ENCODE measurements at places on chromosomes 13 and 19.

GRCh38 chr19:50963381-50963780, 6.0 kb downstream of the KLK6 start:
- no peak for DNase-seq

GRCh38 chr13:97659602-97660001, 225.6 kb downstream of the RAP2A start:
- DNase-seq: no peak

DNA sequence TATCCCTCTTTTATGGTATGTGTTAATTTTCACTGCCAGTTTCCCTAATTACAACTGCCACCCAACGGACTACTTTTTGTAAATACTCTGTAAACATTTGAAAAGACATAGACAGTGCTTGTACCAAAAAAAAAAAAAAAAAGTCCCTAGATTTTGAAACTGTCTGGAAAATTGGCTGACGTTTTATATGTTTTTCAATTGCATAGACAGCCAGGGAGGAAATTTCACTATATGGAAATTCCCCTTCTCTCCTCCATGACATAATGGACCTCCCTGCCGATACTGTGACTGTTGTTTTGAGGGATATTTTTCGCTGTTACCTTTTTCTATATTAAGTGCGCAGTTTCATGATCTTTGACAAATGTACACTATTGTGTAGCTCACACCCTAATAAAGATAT, 43.4 kb downstream of the C13orf42 start:
- DNase-seq: no peak

DNA sequence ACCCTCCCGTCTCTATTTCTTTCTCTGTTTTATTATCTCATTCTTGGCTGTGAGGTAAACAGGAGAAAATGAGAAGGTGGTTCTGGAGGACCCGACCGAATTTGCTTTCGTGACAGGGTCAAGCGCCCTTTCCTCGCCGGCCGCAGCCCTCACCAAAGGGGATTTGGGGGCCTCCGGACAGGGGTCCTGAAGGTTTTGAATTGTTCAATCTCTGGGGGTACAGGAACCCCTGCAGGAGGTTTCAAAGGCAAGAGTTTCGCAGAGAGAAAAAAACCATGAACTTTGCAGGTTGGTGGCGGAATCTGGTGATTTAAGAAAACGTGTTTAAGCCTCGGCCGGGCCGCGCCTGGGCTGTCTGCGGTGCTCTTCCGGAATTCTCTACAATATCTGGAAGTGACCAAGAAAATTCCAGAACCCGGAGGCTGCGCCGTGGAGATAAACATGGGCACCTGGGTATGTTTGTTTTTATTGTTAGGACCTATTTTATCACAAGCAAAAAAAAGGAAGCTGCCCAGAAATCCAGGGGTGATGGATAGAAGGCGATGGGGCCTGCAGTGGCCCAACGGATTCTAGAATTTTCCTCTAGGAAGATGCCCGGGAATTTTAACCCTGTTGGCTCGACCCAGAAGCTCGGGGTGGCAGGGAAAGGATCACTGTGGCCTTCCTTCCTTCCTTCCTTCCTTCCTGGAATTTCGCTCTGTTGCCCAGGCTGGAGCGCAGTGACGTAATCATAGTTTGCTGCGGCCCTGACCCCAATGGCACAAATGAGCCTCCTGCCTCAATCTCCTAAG, 14.2 kb upstream of the PTBP1 start:
- no peak for DNase-seq

- DNase-seq: peak; percentile 48
These were observed 770 bp downstream of the HNRNPM start for GRCh38 chr19:8445488-8446001.

DNA sequence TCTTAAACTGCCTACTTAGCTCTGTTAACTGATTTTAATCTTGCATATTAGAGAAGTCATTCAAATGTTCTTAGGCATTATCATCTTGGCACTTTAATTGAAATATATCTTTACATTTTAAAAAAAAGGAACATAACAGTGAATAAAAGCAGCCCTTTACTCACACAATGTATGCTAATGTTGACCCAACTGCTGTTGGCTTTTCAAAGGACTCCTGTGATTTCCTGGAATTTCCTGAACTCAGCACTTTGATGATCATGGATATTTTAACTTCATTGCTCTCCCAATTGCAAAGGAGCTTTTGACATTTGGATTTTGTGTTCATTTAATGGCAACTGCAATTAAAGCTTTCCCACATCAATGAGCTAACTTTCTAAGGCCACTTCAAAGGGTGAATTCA, 1230.3 kb downstream of the DIAPH3 start:
- DNase-seq: no peak

GRCh38 chr19:19179548-19180441, 9.7 kb upstream of the MEF2B start:
- no peak for DNase-seq

- DNase-seq: no peak
These were observed 18.9 kb downstream of the CCDC97 start for GRCh38 chr19:41328842-41329225.

- peak; percentile 13 for DNase-seq
These were observed 141.7 kb upstream of the SERP2 start for GRCh38 chr13:44231786-44232516.

DNA sequence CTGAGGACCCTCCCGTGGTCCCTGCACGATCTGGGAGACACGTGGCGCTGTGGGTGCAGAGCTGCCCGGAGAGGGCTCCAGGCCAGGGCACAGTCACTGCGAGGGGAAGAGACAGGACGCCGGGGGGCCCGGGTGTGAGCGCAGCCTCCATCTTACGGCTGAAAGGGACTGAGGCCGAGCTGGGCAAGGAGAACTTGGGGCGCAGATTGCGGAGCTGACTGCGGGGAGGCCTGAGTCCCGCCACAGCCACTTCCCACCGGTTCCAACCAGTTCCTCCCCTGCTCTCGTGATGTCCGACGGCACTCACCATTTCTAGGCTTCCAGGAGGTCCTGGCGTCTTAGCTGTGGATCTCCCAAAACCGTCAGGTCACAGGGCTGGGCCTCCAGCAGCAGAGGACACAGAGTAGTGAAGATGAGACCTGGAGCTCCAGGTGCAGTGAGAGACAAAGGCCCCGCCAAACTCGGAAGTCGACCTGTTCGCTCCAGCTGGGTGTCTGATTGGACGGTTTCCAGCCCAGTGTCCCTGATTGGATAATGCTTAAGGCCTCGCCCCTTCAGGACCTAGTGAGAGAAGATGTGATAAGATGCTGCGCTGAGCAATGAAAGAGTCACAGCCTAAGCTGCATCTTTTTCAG, 4.8 kb upstream of the ZNF253 start:
- peak; percentile 44 for DNase-seq

- DNase-seq: no peak
These were observed 68.6 kb upstream of the MEDAG start for GRCh38 chr13:30837227-30838159.

DNA sequence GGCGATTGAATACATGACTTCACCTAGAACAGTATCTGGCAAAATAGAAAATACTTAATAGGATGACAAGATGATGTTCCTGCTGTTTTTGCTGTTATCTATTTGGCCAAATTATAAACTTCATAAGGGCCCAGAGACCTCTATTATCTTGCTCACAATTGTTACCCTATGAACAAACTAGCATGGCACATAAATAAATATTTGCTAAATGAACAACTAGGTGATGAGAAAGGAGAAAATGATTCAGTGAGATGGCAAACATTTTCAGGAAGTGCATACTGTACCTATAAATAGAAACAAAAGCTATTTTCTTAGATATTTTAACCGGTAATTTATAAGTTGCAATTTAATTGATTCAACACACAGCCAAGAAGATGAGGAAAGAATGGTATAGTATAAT, 78.4 kb downstream of the FAM216B start:
- DNase-seq: no peak

DNA sequence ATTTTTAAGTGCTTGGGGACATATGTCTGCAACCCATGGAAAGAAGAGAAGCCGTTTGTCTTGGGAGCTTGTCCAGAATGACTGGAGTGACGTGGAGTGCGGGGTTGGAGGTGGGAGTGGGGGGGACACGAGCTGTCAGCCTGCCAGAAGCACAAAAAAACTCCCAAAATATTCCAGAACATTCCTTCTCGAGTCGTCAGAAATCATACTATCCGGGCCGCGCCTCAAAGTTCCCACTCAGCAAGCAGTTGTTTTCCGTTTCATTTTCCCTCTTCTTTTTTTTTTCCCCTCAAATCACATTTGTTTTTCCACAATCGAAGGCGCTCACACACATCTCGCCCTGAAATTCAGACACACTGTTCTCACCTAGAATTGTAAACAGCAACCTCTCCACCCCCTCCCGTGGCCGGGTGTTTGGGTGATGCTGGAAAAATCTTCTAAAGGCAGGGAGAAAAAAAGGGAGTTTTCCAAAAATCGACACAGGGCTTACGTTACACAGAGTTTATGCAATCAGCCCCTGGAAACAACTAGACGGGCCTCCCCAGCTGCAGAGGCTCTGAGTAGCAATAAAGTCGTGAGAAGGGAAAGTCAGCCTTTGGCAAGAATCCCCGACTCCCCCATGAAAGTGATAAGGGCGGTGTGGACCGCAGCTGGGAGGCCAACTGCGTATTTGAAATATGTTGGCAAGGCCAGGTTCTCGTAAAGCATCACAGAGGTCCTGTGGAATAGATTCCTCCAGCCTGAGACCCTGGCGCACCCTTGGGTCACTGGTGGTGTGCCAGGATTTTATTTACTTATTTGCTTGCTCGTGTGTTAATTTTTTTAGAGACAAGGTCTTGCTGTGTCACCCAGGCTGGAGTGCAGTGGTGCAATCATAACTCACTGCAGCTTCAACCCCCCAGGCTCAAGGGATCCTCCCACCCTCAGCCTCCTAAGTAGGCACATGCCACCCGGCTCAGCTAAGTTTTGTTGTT, 31.2 kb upstream of the KLF2 start:
- no peak for DNase-seq

- no peak for DNase-seq
These were observed 115.8 kb downstream of the ZIC5 start for GRCh38 chr13:99855526-99856420.

- DNase-seq: no peak
These were observed 17.1 kb downstream of the C2CD4C start for GRCh38 chr19:391726-392374.

- no peak for DNase-seq
These were observed 11.4 kb upstream of the LTBP4 start for GRCh38 chr19:40589591-40590429.

DNA sequence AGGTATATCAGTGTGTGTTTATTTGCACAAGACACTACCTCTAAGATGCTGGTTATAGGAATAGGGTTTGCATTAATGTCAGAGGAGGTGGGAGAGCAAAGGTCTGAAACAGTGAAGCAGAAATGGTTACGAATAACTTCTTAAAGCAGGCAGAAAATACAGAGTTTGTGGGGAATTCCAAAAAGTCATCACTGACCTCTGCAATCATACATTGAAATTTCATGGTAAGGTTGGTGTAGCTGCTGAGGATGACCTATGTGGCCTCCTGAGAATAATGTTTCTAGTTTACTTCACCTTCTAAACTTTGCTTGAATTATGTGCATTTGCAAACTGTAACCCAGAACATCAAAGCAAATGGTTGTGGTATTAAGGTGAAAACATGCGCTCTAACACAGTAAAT, 280.1 kb downstream of the PCDH20 start:
- DNase-seq: no peak

DNA sequence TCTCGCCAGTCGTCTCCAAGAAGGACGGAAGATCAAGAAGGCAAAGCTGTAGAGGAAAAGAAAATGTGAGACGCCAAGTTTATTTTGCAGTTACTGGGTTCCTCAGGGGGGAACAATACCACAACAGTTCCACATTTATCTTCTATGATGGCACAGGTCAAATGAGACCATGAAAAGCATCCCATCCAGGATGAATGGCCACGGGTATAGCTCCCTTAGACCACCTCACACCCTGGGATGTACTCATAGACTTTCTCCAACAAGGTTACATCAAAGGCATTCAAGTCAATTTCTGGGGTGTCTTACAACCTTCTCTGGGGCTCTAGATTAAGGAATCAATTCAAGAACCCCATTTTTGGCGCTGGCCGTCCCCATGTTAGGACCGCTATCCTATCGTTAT, 4.5 kb downstream of the PEG3 start:
- DNase-seq: no peak

DNA sequence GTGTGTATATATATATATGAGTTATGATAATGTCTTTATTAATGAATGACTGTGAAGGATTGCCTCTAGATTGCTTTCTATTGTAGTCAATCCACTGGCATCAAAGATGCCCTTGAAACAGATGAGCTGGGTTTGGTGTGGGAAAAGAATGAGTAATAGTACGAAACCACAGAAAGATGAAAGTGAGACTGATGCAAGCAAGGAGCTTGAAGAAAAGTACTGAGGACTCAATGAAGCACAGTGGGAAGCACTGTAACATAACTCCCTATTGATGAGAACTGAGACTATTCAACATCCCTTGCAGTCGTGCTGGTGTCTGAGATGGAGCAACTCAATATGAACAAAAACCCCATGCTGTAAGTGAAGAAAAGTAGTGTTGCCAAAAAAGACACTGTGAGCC, 1794.2 kb downstream of the SLITRK5 start:
- DNase-seq: no peak

DNA sequence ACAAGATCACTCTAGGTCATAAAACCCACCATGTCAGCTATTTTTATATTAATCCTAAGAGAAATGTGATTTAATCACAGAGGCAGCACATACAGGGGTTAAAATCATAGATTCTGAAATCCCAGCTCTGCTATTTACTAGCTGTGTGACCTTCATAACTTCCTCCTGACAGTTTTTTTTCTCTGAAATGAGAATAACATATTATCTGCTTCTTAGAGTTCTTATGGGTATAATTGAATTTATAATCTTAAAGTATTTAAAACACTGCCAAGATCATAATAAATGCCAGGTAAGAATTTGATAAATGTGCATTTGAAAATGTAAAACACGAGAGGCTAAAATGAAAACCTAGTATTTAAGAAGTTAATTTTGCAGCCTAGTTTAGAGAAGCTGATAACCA, 722.9 kb downstream of the SLITRK6 start:
- no peak for DNase-seq

GRCh38 chr13:44159633-44160279, 213.9 kb upstream of the SERP2 start:
- no peak for DNase-seq

- DNase-seq: no peak
These were observed 165.0 kb downstream of the LACC1 start for GRCh38 chr13:44044547-44045179.

- DNase-seq: no peak
These were observed 811 bp upstream of the ZNF8 start for GRCh38 chr19:58277748-58278540.

GRCh38 chr19:46546194-46546896, 50.7 kb upstream of the PNMA8B start:
- DNase-seq: no peak

Measured in stimulated activated CD4-positive, alpha-beta T cell treated with anti-CD3 and anti-CD28 coated beads, Interleukin-4, amount 100 ng/mL, for 1 hour (primary cell).